Activated CD8-positive, alpha-beta T cell treated with anti-CD3 and anti-CD28 coated beads, Interleukin-2, amount 10 ng/mL, durations not matched to agents 7 days and 5 days (primary cell): ENCODE measurements at places on chromosomes 12 and 14.

- DNase-seq = no peak
Observed at GRCh38 chr12:51529651-51529970, 61.4 kb upstream of the SCN8A start.

DNA sequence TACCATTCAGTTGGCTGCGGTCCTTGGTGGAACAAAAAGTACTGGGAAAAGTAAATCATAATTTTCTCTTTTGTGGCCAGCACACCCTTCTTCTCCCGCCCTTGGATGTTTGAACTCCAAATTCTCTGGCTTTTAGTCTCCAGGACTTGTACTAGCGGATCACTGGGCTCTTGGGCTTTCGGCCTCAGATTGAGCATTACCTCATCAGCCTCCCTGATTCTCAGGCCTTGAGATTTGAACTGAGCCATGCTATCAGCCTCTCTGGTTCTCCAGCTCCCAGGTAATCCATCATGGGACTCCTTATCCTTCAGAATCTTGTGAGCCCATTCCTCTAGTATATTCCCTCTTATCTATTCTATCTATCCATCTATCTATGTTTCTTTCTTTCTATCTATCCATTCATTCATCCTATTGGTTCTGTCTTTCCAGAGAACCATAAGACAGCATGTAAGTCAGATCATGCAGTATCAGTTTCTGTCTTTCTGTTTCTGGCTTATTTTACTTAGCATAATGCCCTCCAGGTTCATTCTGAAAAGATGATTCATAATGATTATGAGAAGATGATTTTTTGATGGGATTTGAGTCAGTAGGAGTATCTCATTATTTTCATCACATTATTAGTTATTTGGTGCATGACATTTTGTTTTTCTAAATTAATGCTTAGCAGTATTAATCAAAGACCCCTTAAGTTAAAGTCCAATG lies 814.9 kb downstream of the LRFN5 start:
- DNase-seq = no peak

- no peak for DNase-seq
Observed at GRCh38 chr12:1448336-1448735, 146.0 kb downstream of the FBXL14 start.

GRCh38 chr14:72665259-72665658 lies 228.6 kb downstream of the DPF3 start:
- DNase-seq = no peak

DNA sequence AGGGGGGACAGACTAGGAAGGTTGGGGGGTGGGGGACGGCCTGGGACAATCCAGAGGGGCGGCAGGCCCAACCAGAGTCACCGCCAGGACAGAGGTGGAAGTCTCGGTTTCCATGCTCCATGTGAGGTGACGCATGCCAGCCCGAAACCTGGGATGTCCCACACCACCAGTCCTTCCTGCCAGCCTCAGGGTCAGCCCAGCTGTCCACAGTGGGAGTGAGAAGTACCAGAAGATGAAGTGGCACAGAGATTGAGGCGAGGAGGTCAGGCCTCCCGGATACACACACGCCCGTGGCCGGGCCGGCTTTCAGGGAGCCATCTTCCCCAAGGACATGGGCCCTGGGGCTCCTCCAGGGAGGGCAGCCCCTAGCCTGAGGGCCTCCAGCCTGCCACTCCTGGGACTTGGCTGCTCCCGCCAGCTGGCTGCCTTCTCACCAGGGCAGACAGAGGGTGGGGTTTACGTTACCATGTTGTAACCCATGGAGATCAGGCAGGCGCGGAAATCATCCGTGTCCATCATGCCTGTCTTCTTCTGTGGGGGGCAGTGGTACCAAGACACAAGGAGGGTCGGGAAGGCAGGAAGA lies 85.2 kb upstream of the ZFP36L1 start:
- no peak for DNase-seq
